ENCODE measurements at places on chromosomes 7 and 10. TPM values are rescaled to one million over a fixed set of nuclear protein-coding genes. Genes with fewer than 3 reads are reported as not detected.

The GBX1 gene
- not detected for total RNA-seq

The ASB15 gene
- total RNA-seq, result not detected

The TRIM50 gene
- not detected for total RNA-seq

The CYP3A4 gene
- total RNA-seq, result 0.11 TPM

The IGFBP1 gene
- 2.6 TPM for total RNA-seq

The ABLIM1 gene
- total RNA-seq, result 3.0 TPM

The SERPINE1 gene
- 674 TPM for total RNA-seq

The OR2A42 gene
- total RNA-seq, result not detected

The ERVW-1 gene
- total RNA-seq, result not detected

The NEUROG3 gene
- total RNA-seq, result not detected

The ZNF853 gene
- total RNA-seq, result 0.86 TPM

The PCLO gene
- 1.3 TPM for total RNA-seq

Data from Daoy (cell line).